Upper lobe of left lung (tissue), 6 donors: ENCODE measurements at places on chromosomes 13 and 19. TPM values are rescaled to one million over a fixed set of nuclear protein-coding genes. Genes with fewer than 3 reads are reported as not detected.

Gene ZNF724
- total RNA-seq: 5.2 TPM

Gene CPB2
- 18.6 TPM for total RNA-seq

Gene MYBPC2
- not detected for total RNA-seq

Gene SIGLEC8
- total RNA-seq: 4.2 TPM

Gene PGLYRP2
- not detected for total RNA-seq

Gene PRSS57
- total RNA-seq: not detected

Gene IRGQ
- total RNA-seq: 17.2 TPM

Gene SPIB
- 0.13 TPM for total RNA-seq

Gene CEACAM1
- total RNA-seq: 9.9 TPM

Gene CYP4F8
- total RNA-seq: not detected

Gene ARMC6
- total RNA-seq: 39.5 TPM

Gene CD37
- total RNA-seq: 122 TPM

Gene INSL3
- not detected for total RNA-seq

Gene LILRA6
- total RNA-seq: 38.3 TPM

Gene PCDH9
- 12.7 TPM for total RNA-seq

Gene ZNF837
- 6.2 TPM for total RNA-seq

Gene NKG7
- 5.4 TPM for total RNA-seq

Gene KLK3
- total RNA-seq: not detected

Gene ZNF442
- 1.7 TPM for total RNA-seq

Gene ZNF540
- 1.7 TPM for total RNA-seq

Gene FAM98C
- 22.4 TPM for total RNA-seq

Gene LGALS14
- total RNA-seq: not detected
